Ecto neural progenitor cell (in vitro differentiated cells): ENCODE measurements at places on chromosomes 13 and 19.

GRCh38 chr19:1609103-1609396, 3.8 kb upstream of the UQCR11 start:
- DNase-seq = no peak

- no peak for DNase-seq
Measured at GRCh38 chr13:70128098-70128497, 19.8 kb upstream of the KLHL1 start.

DNA sequence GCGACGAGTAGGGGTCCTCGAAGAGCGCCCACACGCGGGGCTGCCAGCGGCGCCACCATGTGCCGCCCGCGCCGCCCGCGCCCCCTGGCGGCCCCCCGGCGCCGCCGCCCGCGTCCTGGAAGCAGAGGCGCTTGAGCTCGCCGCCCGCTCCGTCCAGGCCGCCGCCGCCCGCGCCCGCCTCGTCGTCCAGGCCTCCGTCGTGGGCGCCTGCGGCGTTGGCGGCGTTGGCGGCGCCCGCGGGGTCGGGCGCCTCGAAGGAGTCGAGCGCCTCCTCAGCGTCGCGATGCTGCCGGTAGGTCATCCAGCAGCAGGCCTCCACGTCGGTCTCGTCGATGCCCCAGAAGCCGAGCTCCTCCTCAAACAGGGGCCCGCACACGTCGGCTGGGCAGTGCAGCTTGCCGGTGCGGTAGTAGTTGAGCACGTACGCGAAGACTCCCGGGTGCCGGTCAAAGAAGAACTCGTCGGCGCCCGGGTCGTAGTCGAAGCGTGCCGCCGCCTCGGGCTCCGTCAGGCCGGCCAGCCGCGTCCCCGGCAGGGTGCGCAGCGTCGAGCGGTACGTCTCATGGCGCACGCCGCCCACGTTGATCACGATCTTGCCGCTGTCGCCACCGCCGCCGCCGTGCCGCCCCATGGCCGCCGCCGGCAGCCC, 829 bp downstream of the KCNC3 start:
- DNase-seq = peak; percentile 74

DNA sequence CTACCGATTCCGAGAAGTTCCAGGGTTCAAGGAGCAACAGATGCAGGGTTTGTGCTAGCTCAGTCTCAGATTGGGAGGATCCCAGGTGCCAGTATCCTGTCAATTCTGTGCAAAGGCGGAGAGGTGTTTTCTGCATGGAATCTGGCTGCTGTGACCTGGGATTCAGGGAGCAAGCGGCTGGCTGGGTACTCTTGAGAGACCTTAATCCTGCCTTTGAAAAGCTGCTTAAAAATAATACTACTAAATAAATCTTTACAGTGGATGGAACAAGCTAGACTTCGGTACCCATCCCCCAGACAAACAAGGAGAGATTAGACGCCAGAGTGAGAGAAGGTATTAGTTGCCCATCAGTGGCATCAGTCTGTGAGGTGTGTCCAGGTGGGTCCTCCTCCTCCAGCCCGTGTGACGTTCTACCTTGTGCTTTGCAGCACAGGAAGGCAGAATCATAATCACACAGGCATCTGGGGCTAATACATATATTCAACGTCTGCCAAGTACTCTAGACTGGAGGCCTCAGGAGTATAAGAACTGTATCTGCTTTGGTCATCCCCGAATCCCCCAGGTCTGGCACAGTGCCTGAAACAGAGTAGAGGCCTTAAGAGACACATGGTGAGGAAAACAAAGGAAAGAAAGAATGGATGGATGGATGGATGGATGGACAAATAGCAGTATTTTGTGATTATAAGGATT, 230.6 kb downstream of the ZNF536 start:
- no peak for DNase-seq

- no peak for DNase-seq
Measured at GRCh38 chr13:97212004-97212403, 10.1 kb upstream of the MBNL2 start.

- DNase-seq = no peak
Measured at GRCh38 chr13:80988391-80989151, 647.6 kb upstream of the SPRY2 start.

GRCh38 chr13:43113603-43114002, 90.2 kb downstream of the DNAJC15 start:
- DNase-seq = no peak
